Stimulated activated CD8-positive, alpha-beta memory T cell treated with anti-CD3 and anti-CD28 coated beads, Interleukin-15, amount 100 ng/mL, for 24 hours (primary cell): ENCODE measurements at places on chromosomes 6 and 20.

GRCh38 chr20:13856354-13856753 lies 71.5 kb downstream of the NDUFAF5 start:
- no peak for DNase-seq

DNA sequence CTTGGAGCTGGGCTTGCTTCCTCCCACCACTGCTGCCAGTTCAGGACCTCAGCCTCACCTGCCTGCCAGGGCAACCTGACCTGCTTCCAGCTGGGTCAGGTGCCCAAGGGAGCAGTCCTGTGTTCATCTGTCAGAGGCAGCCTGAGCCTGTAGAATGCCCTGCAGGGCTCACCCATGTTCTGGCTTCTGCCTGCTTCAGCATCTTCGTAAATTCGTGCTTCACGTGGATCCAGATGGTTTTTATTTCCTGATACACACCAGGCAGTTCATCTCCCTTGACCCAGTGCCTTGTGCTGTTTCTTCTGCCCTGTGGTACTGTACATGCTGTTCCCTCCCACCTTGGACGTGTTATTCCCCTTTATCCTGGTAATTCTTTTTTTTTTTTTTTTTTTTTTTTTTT lies 50.2 kb downstream of the ARID1B start:
- DNase-seq, result no peak

- DNase-seq, result no peak
Observed at GRCh38 chr20:17782768-17783167, 83.0 kb downstream of the BANF2 start.

GRCh38 chr6:10687582-10687981 lies 6.8 kb downstream of the C6orf52 start:
- no peak for DNase-seq

- DNase-seq, result no peak
Observed at GRCh38 chr6:128179876-128180438, 279.1 kb upstream of the THEMIS start.

DNA sequence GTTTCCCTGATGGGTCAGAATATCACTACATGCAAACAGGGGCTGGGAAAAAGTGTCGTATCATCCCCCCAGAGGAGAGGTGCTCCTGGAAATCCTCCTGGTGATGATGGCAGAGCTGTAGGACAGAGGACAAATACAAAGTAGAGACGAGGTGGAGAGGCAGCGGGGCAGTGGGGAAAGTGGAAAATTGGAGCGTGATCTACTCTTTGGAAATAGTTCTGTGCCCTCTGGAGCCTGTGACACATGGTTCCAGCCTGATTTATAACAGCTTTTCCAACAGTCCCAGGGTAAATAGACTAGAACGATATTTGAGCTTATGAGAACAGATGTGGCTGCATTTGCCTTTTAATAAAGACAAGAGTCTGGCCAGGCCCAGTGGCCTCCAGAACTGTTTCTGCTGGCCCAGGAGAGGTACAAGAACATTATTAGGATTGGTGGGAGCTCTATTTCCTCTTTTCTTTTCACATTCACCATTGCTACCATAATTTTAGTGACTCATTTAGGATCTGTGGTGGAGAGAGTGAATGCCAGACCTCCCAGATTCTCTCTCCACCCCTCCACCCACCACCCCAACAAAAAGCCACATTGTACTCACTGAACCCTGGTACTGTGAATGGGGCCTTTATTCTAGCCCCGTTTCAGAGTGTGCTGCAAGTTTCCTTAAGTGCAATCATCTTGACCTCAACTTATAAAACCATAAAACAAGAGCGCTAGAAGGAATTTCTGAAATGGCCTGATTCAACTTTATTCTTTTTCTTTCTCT lies 78.3 kb downstream of the BTBD3 start:
- DNase-seq, result no peak

- DNase-seq, result peak; percentile 7
Observed at GRCh38 chr6:137641474-137642077, 147.4 kb upstream of the OLIG3 start.

- no peak for DNase-seq
Observed at GRCh38 chr6:16092140-16092539, 36.7 kb upstream of the MYLIP start.

DNA sequence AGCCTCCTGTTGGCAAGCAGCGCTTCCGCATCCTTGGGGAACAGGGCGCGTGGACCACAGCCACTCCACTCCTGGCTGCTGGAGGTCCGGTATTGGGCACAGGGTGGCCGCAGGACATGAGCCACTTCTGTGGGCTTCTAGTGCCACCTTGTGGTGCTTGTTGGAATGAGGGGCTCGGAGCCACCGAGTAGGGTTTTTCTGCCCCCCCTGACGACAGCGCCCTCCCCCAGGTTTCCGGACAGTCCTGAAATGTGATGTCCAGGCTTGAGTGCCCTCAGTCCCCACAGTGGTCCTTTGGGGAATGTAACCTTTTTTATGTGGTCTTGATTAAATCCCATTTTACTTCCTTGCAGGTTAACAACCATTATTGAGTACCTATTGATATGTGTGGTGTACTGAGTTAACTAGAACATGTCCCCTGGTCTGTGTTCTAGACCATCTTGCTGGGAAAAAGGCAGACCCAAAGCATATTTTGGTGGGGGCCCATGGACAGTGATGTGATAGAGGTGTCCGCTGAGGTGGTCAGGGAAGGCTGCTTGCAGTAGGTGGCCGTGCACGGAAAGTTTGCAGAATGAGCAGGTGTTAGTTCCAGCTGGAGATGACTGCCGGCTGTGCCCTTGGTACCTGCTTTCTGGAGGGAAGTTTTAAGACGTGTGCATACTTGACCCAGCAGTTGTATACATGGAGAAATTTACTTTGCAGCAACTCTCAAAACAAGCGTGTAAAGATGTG lies 70.0 kb downstream of the PTPN1 start:
- DNase-seq, result peak; percentile 28
